Activated CD8-positive, alpha-beta T cell treated with anti-CD3 and anti-CD28 coated beads, Interleukin-2, amount 10 ng/mL, durations not matched to agents 7 days and 5 days (primary cell): ENCODE measurements at places on chromosomes 7 and 10. TPM values are rescaled to one million over a fixed set of nuclear protein-coding genes. Genes with fewer than 3 reads are reported as not detected.

GRCh38 chr10:24920907-24921881, 31.2 kb downstream of the PRTFDC1 start:
- peak overlapping the region; percentile 70 for H3K27ac ChIP-seq
- peaks cover 38% of the 10 kb centered on the region for H3K36me3 ChIP-seq
- H3K4me3 ChIP-seq: no peak overlapping the region
- peaks cover 21% of the 10 kb centered on the region for H3K4me1 ChIP-seq

- DNase-seq: no peak
- no peak overlapping the region for H3K27ac ChIP-seq
- no peaks in the 10 kb centered on the region for H3K36me3 ChIP-seq
- no peak overlapping the region for H3K4me3 ChIP-seq
- peaks cover 3% of the 10 kb centered on the region for H3K27me3 ChIP-seq
These were observed 125.4 kb upstream of the BET1 start for GRCh38 chr7:94129443-94130140.

- no peaks in the 10 kb centered on the region for H3K36me3 ChIP-seq
- H3K27me3 ChIP-seq: peaks cover 6% of the 10 kb centered on the region
- DNase-seq: peak; percentile 18
- H3K4me1 ChIP-seq: peaks cover 2% of the 10 kb centered on the region
- H3K4me3 ChIP-seq: no peak overlapping the region
- H3K27ac ChIP-seq: no peak overlapping the region
These were observed 50.9 kb downstream of the KLF6 start for GRCh38 chr10:3734111-3734510.

GRCh38 chr10:2979306-2979705, 88.0 kb upstream of the PFKP start:
- H3K36me3 ChIP-seq: no peaks in the 10 kb centered on the region
- H3K27me3 ChIP-seq: no peaks in the 10 kb centered on the region
- H3K4me1 ChIP-seq: no peaks in the 10 kb centered on the region
- H3K27ac ChIP-seq: no peak overlapping the region

The VWDE gene
- 4.4 TPM for total RNA-seq
